ENCODE measurements at places on chromosomes 6 and 20.

- no peak for DNase-seq
These were observed 201.4 kb downstream of the ARHGAP18 start for GRCh38 chr6:129508477-129509145.

DNA sequence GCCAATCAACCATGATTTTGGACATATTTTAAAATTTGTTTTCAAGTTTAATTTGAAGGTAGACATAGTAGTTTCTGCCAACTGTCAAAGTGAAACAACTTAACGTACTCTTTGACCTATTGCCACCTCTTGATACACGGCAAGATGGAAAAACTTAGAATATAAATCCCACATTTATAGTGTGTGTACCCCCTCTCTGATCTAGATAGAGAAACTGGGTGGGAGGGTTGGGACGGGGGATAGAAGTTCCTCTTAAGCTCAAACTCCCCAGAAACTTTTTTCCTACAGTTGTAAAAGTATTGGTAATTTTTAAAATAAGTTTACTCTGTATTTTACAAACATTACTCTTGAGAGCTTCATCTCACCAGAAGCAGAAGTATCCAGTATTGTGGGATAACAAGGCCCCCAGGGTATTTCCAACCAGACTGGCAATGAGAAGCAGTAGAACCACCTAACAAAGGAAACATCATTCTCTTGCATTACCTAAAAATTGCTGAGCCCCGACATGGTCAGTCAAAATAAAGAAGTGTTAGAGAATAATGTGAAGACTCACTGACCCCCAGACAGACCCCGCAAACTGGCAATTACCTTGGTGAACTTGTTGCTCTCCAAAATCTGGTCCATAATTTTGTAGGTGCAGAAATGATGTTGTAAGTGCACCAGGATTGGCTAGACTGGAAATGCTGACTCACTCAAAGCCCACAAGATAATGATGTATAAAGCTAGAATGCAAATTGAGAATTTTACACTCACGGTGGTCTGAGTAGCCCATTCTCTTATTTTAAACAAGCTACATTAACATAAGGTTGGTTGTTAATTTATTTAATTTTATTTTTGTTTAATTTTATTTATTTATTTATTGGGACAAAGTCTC, 74.7 kb upstream of the TNFAIP3 start:
- no peak for DNase-seq

- no peak for DNase-seq
These were observed 557.2 kb upstream of the JAG1 start for GRCh38 chr20:11230999-11231398.

GRCh38 chr6:33729059-33729458, 17.6 kb upstream of the UQCC2 start:
- no peak for DNase-seq

DNA sequence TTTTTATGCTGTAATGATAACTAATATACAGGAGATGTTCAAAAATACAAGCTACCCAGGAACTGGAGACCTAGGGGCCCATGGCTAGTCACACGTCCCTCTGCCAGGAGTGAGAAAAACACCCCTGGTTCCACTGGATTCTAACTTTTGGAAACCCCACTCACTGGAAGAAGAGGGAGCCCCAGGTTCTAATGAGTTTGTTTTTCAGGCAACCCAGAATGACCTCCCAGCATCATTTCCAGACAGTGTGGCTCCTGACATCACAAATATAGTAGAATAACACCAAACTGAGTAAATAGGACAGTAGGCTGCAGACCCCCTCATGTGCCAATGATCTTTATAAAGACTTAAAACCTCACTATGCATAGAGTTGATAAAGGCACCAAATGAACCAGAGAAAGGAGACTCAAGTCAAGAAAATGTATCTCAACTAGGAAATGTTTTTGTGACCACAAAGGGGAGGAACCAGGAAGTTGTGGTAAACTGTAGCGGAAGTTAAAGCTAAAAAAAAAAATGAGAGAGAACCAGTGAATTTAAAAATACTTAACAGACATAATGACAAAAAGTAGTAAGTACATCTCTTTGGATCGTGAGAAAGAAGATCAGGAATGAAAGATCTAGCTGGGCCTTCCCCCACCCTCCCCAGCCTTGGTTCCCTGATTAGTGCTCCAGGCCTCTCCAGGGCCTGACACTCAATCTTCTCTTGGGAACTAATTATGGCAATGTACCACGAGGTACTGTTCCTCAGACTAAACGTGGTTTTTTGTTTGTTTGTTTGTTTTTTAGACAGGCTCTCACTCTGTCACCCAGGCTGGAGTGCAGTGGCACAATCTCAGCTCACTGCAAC, 19.8 kb downstream of the HLA-E start:
- DNase-seq, result no peak

- DNase-seq, result no peak
These were observed 22.7 kb downstream of the COL11A2 start for GRCh38 chr6:33169291-33170175.

DNA sequence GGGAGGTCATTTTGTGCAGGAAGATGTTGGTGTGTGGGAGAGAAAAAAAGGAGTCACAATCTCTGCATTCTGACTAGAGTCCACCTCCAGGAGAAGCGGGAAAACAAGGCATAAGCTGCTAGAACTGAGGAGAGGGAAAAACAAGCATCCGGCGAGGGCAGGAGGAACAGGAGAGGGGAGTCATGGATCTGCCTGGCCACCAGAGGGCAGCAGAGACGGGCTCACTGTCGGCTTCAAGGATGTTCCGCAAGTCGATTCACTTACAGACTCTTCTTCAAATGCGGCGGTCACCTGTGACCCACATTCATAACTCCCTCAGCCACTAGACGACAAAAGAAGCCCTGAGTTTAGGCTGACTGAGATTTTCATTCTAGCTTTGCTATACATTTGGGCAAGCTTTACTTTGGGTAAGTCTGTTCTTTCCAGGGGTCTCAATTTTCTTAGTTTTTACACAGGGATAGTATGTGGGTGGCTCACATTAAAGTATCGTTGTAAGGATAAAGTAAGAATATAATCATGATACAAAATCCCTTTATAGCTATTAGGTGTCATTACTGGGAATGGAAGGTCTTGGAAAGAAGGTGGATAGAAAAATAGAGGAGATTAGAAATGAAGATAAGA, 6.6 kb upstream of the BTNL2 start:
- peak; percentile 80 for DNase-seq

- no peak for DNase-seq
These were observed 710.8 kb downstream of the DOK5 start for GRCh38 chr20:55186228-55186627.

GRCh38 chr6:109393157-109393885, 11.1 kb upstream of the CD164 start:
- DNase-seq, result no peak

GRCh38 chr20:10481676-10482075, 46.6 kb downstream of the SLX4IP start:
- DNase-seq, result no peak

DNA sequence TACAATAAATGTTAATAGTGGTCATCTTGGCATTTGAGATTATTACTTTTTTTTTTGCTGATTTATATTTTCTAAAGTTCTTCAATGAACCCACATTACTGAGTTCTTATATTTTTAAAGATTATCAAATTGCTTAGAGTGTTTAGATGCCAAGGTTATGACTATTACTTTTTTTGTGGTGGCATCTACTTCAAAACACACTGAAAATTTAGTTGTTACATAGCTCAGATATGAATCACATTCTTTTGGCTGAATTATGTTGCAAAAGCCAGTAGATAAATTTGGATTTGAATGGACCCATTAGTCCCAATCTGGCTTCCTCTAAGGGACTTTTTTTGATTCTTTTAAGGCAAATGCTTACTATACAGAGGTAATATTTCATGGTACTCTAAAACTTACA, 8.9 kb downstream of the UTRN start:
- no peak for DNase-seq

GRCh38 chr6:40352527-40353170, 234.5 kb downstream of the LRFN2 start:
- no peak for DNase-seq

DNA sequence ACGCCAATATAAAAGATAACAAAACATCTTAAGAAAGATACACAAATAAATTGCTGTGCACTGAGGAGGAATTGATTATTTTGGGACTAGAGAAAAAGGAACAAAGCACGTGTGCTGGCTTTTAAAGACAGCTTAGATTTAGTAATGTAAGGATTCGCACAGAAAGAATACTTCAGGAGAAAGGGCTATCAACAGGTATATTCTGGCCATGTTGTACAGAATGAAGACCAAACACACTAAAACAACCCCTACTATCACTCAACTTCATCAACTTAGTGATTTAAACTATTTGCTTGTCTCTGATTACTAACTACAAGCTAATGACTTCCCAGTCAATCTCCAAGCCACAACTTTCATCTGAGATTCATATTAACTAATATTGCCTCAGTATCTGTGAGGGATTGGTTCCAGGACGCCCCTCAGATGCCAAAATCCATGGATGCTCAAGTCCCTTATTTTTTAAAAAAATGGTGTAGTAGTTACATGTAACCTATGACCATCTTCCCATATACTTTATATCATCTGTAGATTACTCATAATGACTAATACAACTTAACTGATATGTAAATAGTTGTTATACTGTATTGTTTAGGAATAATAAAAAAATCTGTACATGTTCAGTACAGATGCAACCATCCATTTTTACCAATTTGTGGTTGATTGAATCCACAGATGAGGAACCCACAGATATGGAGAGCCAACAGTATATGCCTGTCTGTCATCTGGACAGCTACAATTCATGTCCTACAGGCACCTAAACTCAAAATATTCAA, 4.5 kb downstream of the DEK start:
- DNase-seq, result no peak

- DNase-seq, result no peak
These were observed 35.7 kb downstream of the CITED2 start for GRCh38 chr6:139338795-139339194.

GRCh38 chr6:116443105-116443504, 18.1 kb upstream of the CALHM6 start:
- no peak for DNase-seq

GRCh38 chr20:59148701-59149493, 14.7 kb upstream of the ZNF831 start:
- no peak for DNase-seq

DNA sequence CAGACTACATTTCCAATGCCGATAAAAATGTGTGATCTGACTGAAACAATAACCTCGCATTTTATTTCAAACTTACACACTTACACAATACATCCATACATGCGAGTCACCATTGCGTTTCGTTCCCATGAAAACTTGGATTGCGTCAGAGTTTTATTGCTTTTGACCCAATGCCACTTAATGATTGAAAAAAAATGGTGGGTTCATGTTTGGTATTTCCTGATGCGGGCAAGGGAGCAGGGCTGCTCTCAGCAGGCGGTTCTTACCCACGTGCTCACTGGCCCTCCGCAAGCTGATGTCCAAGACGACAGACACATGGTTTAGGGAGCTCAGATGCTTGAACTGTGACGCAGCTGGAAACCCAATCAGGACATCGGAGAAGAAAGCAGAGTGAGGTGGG, 281.0 kb upstream of the SULF2 start:
- no peak for DNase-seq

GRCh38 chr20:11891776-11892545, 25.7 kb upstream of the BTBD3 start:
- no peak for DNase-seq

- DNase-seq, result no peak
These were observed 43.1 kb upstream of the FOXP4 start for GRCh38 chr6:41502917-41503671.

DNA sequence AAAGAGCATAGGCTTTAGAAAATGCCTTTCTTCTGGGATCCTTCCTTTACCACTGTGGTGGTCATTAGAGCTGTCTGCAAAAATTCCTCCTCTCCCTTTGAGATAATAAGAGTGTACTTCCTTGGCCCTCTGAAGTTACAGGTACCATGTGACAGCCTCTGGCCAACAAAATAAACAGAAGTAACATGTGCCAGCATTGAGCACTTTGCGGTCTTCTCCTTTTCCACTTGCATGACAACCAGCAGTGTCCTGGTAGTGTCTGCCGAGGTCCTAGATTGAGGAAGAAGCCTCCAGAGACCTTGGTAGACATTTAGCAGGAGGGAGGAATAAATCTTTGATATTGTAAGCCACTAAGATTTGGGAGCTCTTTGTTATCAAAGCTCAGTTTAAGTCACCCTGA, 87.5 kb upstream of the ARID1B start:
- no peak for DNase-seq

GRCh38 chr6:33988121-33989015, 157.5 kb downstream of the GRM4 start:
- no peak for DNase-seq

- DNase-seq, result no peak
These were observed 498.8 kb upstream of the POU3F2 start for GRCh38 chr6:98335594-98335993.

DNA sequence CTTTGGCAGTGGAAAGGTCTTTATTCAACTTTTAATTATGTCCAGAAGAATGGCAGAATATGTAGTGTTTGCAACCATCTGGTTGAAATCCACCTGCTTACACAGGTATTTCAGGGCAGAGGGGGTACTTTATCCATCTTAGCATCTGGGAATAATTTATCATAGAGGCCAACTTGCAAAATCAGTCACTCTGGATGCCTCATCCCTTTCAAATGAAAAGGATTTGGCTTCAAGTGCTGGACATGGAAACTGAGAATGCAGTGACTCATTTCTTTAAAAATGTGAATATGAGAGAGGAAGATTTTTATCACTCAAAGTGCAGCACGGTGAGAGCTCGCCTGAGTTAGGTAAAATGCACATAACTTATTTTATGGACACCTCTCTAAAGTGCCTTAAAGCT, 758.3 kb downstream of the KIF16B start:
- DNase-seq, result no peak

DNA sequence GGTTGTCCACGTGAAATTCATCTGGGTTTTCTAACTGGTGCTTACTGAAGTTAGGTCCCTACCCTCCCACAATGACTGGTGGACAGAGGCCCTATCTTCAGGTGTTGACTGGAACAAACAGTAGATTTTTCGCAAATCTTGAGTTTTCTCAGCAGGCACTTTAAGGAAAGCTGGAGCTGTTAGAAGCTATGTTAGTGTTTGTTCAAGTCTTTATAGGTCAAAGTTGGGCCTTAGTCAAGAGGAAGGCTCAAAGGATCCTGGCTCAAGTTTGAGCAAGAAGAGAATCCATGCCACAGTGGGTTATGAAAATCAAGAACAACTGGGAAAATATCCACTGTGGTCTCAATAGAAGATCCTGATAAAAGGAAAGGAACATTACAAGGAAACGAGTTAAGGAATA, 48.5 kb upstream of the ELOVL5 start:
- no peak for DNase-seq

DNA sequence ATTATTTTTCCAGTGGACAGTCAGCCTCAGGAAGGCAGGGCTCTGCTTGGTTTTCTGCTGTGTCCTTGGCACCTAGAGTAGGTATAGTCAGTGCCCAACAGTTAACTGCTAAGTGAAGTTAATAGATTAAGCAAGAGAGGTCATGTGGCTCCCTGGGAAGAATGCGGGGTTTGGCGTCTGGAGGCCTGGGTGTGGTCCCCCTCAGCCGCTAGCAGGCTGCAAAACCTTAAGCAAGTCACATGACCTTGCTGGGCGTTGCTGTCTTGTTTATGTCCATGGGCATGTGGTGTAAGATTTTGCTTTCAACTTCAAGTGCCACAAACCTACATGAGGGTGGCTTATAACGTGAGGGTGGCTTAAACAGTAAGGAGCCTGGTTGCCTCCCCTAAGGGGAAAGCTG, 75.5 kb upstream of the SCP2D1 start:
- no peak for DNase-seq

All from stimulated activated naive CD4-positive, alpha-beta T cell treated with Interleukin-2 at 50 U/mL for 16 hours (primary cell).